ENCODE measurements at places on chromosomes 16 and 17. TPM values are rescaled to one million over a fixed set of nuclear protein-coding genes. Genes with fewer than 3 reads are reported as not detected.

GRCh38 chr17:13297183-13297582 is 279.4 kb upstream of the ELAC2 start:
- DNase-seq = no peak

DNA sequence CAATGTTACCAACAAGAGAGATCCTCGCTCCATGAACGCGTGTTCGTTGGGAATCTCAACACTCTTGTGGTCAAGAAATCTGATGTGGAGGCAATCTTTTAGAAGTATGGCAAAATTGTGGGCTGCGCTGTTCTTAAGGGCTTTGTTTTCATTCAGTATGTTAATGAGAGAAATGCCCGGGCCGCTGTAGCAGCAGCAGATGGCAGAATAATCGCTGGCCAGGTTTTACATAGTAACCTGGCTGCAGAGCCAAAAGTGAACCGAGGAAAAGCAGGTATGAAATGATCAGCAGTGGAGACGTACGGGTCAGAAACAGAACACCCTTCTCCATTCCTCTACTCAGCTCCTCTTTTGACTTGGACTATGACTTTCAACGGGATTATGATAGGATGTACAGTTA is 13.3 kb downstream of the SOCS1 start:
- DNase-seq = no peak

DNA sequence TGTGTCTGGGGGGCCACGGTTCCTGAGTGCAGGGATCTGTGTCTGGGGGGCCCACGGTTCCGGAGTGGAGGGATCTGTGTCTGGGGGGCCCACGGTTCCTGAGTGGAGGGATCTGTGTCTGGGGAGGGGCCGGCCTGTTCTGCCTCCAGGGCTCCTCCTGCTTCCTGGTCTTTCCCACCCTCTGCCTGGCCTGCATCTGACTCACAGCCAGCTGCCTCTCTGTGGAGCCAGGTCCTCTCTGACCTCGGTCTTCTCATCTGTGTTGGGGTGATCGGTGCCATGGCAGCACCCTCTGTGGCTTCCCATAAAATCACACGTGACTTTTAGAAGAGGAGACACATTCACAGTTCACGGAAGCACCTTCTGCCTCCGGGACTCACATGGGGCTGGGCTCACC is 50.3 kb downstream of the ZFPM1 start:
- no peak for DNase-seq

- no peak for DNase-seq
These were observed 3.3 kb upstream of the NACA2 start for GRCh38 chr17:61594294-61594825.

- no peak for DNase-seq
These were observed 50.5 kb downstream of the YPEL2 start for GRCh38 chr17:59381716-59382570.

DNA sequence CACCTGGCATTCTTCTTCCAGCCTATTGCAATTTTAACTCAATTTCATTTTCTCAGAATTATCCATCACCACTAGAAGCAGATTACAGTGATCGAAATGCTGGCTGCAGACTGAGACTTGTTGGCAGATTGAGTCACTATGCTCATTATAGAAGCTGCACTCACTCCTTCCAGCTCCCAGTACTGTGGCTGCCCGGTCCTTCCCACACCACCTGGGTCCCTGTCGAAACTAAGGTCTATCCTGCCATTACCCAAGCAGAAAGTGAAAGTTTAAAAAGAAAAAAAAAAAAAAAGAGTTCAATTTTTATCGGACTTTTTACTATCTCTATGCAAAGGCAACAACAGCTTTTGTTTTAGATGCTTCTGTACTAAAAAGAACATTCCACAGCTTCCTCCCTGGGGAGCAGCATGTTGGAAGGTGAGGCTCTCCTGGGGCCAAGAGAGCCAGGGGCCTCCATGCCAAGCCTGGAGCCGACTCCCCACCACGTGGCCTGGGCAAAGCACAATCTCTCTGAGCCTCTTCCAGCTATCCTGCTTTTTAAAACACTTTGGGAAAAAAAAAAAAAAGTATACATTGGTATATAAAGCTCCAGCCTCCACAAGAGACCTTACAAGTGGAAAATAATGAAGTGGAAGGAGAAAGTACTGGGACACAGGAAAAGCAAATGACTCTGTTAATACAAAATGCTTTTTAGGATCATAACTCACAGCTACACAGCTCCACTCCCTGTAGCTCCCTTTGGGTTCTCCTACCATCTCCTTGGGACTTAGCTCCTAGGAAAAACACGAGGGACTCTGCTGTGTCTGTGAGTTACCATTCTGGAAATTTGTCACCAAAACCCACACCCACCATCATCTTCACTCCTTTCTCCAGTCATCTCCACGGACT is 77.8 kb downstream of the USP31 start:
- no peak for DNase-seq

The CARHSP1 gene
- total RNA-seq = 56.3 TPM

The KREMEN2 gene
- total RNA-seq = not detected

- DNase-seq = no peak
These were observed 135.5 kb upstream of the WSB1 start for GRCh38 chr17:27158382-27158781.

The GCGR gene
- not detected for total RNA-seq

DNA sequence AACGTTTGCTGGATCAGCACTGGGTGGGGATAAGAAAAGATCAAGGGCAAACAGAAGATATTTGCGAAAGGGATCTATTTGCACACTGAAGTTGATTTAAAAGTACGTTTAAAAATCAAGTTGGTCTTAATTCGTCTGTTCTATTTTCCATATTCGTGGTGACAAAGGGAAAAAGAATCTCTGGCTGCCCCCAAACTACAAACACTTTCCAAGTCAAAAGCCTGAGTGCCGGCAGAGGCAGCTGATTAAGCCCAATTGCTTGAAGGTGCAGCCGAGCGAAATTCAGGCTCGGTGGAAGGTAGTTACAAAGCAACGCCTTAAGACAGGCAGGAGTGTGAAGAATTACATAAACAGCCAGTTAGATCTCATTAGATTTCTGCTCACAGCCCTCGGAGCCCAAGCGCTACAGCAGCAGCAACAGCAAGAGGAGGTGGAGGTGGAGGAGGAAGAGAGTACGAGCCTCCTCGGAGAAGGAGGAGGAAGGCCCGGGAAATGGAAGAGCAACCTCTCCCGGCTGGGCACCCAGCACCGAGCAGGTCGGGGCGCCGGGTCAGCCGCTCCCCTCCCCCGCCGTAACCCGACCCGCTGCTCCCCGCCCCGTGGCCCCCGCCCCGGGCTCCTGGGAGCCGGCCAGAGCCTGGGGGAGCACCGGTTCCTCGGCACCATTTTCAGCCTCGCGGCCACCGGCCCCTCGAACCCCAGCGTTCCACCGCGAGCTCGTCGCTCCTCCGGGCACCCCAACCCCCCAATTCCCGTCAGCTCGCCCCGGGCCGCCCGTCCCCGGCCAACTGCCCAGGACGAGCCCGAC is 890 bp downstream of the TOB1 start:
- peak; percentile 75 for DNase-seq

The FBXW10B gene
- total RNA-seq = 11.1 TPM

- peak; percentile 29 for DNase-seq
These were observed 15.7 kb downstream of the ADCY7 start for GRCh38 chr16:50282010-50282538.

GRCh38 chr17:43907998-43908721 is 824 bp upstream of the MPP2 start:
- peak; percentile 52 for DNase-seq

GRCh38 chr16:70751593-70751992 is 49.4 kb downstream of the VAC14 start:
- DNase-seq = no peak

The PMFBP1 gene
- 0.88 TPM for total RNA-seq

GRCh38 chr16:81324808-81325207 is 10.0 kb downstream of the GAN start:
- no peak for DNase-seq

The CSHL1 gene
- total RNA-seq = not detected

DNA sequence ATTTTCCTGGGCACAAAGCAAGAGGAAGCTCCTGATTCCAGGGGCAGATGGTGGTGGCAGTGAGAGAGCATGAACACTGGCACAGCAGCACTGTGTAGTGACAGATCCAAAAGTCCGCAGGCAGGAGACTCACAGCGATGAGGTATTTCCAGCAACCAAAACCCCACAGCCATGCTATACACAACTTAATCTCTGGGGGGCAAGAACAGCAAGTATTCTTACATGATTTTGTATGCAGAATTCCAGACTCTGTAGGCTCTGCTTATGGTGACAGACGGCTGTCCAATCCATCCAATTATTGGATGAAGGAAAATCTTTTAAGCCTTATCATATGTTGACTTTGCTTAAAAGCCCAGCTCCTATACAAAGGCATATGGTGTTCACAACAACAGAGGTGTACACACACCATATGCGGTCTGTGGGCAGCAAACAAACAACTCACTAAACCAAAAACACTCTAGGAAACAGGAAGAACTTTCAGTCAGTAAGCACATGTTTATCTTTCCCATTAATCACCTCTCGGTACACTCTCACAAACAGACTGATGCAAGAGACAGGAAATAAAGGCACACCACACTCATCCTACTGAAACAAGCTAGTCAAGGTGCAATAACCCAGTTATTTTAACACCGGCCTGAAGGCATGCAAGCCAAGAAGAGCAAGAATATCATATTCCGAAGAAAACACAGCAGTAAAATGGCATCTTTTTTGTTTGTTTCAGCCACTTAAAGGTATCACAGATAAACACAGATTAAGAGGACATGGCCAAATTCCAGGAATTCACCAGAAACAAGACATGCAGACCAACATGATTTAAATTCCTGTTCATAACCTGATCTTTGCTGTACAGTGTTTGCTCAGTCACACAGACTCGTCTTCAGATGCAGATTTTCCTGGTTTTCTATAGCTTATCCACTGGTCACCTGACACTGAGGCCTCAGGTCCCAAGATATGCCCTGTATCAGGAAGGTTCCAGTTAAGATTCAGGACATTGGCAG is 47.8 kb downstream of the ERN1 start:
- peak; percentile 28 for DNase-seq

GRCh38 chr16:89911375-89911774 is 7.3 kb upstream of the MC1R start:
- no peak for DNase-seq

GRCh38 chr17:79065105-79065670 is 9.4 kb upstream of the ENGASE start:
- no peak for DNase-seq

The ECI1 gene
- total RNA-seq = 104 TPM

DNA sequence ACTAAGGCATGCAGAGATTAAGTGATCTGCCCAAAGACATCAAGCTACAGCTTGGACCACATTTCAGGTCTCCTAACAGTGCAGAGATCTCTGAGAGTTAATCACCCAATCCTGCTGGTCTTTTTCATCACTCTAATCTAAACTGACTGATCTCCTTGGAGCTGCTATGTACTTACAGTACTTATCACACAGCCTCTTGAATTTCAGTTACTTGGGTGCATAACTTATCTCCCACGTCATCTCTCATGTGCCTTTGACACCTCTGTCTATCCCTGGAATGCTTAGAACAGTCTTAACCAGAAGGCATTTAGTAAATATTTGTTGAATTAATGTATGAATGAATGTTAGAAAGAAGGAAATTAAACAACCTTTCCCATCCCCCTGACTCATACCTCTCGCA is 139.0 kb downstream of the SNX11 start:
- no peak for DNase-seq

DNA sequence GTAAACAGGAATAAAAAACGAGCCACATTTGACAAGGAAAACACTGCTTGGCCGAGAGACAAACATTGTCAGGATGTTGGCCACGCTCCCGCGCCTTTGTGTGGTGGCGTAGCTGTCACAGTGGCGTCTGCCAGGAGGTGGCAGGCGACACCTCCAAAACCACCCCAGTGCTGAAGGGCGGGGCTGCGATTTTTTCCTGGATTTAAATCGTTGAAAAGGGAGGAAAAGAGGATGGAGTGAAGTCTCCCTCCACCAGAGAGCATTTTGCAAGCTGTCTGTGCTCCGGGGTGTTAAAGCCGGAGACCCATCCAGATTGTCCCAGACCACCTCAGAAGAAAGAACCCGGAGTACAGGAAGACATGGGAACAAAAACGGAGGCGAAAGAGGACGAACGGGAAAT is 12.7 kb downstream of the MRM3 start:
- peak; percentile 89 for DNase-seq

The SULT1A3 gene
- 8.9 TPM for total RNA-seq

DNA sequence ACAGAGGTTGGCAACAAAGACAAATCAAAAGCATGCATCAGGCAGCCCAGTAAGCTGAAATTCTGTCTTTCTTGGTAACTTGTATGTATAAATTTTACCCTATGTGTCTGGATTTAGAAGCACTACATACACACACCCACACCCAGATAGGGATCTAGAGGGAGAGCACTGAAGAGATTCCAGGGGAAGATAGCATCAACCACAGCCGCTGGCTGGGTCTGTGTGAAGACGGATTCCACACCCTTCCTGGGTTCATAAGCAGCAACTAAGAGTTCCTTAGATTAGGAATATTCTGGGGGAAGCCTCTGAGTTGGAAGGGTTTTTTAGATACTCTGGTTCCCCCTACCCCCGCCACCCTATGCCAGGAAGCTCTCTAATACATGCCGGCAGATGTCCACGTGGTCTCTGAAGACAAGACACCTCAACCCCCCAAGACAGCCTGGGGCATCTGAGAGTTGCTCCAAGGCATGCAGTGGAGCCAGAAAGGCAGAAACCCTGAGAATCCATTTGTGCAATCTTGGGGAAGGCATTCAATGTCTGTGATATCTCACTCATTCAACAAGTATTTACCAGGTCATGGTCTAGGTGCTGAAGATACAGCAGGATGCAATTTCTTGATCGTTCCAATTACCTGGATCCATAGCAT is 86.4 kb downstream of the NOG start:
- no peak for DNase-seq

DNA sequence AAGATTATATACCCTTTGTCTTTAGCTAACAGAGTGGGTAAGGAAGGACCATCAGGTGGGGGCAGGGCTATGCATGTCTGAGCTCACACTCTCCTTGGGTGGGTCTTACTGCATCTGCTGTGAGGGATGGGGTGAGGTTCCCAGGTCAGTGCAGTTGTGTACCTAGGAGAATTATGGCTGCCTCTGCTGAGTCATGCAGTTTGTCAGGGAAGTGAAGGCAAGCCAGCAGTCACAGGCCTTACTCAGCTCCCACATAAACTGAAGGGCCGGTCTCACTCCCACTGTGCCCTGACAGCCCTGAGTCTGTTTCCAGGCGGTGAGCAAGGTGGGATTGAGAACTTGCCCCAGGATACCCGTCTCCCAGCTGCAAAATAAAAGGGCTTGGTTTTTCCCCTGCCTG is 328.6 kb downstream of the MAP2K6 start:
- no peak for DNase-seq

The MYH4 gene
- total RNA-seq = not detected
